PC-9 (cell line): ENCODE measurements at places on chromosomes 13 and 19. TPM values are rescaled to one million over a fixed set of nuclear protein-coding genes. Genes with fewer than 3 reads are reported as not detected.

GRCh38 chr13:84962849-84963248, 836.4 kb downstream of the SLITRK6 start:
- no peak for DNase-seq

DNA sequence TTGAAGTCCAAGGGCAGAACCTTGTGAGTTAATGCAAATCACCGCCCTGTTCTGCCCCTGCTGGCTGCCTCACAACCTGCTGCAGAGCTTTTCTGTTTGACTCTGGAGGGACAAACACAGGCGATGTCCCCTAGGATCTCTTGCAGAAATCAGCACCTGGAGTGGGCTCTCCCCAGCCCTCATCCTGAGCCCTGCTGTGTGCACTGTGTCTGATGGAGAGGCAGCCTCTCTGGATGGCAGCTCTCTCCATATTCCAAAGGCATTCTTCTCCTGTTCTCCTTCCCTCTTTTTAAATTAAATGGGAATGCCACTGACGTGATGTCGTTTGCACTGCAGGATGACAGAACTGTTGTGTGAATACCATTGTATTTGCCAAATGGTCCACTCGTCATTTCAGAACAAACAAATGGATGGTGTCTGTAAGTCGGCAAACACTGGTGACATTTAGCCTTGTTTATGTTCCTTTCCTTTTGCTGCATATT, 184.1 kb downstream of the ZNF536 start:
- DNase-seq = no peak

The METTL21C gene
- total RNA-seq = not detected in 2 replicates

- DNase-seq = no peak
Observed at GRCh38 chr19:32566246-32566830, 14.7 kb upstream of the PDCD5 start.

DNA sequence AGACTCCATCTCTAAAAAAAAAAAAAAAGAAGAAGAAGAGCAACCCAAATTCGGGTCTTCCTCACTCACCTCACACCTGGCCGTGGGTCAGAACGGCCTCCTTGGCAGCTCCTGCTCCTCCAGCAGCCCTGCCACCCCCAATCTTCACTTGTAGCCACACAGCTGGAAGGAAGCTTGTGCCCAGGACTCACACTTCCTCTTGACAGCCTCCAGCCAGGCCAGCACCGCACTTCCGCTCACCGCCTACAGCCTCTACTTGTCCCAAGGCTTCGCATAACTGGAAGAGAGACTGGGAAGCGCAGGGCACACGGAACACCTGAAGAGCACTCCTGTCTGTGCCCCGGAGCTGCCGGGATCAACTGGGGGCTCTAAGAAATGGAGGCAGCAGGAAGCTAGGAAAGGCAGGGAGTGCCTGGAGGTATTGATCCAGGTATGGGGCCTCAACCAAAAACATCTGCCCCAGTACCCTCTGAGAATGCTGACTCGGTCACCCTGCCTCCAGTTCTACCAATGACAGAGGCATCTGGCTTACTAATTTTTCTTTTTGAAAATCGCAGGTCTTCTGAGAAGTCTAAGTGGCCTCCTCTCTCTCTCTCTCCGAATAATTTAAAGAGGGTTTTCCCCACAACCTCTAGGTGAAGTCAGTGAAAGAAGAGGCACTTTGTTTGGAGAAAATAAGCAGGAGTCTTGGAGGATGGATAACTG, 31.1 kb upstream of the ATP12A start:
- DNase-seq = no peak

GRCh38 chr13:109744512-109745051, 41.8 kb downstream of the IRS2 start:
- DNase-seq = peak; percentile 12

DNA sequence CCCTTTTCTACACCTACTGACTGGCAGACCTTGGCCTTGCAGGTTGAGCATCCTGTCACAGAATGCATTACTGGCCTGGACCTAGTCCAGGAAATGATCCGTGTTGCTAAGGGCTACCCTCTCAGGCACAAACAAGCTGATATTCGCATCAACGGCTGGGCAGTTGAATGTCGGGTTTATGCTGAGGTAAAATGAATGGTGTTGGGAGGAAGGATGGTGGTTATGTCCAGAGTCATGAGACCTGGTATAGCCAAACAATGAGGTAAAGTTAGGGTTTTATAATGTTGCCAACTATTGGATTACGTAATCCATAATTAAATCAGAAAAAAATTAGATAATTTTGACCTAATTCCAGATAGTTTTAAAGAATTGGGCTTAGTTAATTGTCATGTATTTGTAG, 212.5 kb downstream of the PCCA start:
- DNase-seq = no peak

DNA sequence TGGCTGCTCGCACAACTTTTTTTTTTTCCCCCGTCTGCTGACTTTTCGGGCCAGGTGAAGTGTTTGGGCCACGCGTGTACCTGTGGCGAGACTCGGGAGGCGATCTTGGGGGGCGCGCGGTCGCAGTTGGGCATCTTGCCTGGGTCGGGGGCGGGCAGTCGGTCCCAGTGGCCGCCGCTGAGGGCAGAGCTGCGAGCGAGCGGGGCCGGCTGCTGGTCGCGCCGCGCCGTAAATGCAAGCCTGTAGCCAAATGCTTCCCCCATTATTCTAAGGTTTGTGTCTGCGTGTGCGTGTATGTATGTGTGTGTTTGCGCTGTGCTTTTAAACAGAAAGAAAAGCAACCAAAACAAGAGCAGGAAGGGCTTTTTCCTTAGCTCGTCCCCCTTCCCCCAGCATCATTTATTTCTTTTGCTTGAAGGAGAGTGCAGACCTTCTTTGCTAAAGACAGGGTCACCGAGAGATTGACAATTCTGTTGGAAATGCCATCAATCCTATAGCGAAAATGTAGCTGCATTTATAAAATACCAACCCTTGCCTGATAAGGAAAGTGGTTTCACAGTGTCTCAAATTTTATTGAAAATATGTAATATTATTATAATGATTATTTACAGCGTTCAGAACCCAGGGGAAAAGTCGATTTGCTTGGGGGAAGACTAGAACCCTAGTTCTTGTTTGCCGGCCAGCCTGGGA, 143.2 kb upstream of the ZNF536 start:
- no peak for DNase-seq

GRCh38 chr19:14413693-14414181, 5.4 kb downstream of the DDX39A start:
- DNase-seq = no peak

The AKAP8L gene
- total RNA-seq = 49.9 and 62.4 TPM in 2 replicates

- DNase-seq = no peak
Observed at GRCh38 chr19:29285878-29286277, 72.9 kb upstream of the UQCRFS1 start.

DNA sequence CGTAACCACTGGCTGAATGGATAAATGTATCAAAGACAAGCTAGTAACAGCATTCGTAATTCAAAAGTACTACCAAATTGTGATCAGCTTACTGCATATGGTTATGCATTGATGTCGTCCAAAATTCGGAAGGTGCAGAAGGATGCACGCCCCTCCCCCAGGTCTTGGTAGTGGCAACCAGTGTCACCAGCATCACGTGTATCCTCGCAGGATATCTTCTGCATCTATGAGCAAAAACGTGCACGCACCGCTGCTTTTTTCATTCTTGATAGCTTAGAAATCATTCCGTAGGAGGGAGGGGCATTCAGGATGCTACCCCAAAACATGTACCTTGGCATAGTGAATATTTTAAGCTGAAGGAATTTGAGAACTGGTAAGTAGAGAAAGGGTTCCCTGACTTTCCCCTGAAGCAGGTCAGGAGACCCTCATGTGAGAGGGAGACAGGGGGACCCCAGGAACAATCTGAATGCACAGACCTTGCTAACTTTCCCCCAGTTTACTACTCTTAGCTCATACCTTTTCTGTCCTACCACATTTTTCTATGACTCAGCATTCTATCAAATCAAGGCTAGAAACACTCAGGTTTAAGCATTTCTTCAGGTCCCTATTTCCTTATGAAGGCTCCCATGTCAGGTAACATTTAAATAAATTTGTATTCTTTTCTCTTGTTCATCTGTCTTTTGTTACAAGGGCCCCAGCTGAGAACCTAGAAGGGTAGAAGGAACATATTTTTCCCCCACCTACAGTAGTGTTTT, 61.2 kb upstream of the TM9SF2 start:
- DNase-seq = no peak

DNA sequence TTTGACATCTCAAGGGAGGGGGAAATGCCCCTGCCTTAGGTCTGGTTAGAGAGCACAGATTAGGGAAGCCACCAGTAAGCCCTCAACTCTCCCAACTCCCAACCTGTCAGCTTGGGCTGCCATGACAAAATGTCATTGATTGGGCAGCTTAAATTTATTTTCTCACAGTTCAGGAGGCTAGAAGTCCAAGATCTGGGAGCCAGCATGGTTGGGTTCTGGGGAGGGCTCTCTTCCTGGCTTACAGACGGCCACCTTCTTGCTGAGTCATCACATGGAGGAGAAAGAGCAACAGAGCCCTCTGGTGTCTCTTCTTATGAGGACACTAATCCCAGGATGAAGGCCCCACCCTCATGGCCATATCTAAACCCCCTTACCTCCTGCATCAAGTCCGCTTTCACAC, 24.2 kb downstream of the C19orf12 start:
- peak; percentile 40 for DNase-seq

The SIX5 gene
- 27.6 and 31.1 TPM in 2 replicates for total RNA-seq

GRCh38 chr19:54030895-54031586, 32.7 kb downstream of the VSTM1 start:
- no peak for DNase-seq

DNA sequence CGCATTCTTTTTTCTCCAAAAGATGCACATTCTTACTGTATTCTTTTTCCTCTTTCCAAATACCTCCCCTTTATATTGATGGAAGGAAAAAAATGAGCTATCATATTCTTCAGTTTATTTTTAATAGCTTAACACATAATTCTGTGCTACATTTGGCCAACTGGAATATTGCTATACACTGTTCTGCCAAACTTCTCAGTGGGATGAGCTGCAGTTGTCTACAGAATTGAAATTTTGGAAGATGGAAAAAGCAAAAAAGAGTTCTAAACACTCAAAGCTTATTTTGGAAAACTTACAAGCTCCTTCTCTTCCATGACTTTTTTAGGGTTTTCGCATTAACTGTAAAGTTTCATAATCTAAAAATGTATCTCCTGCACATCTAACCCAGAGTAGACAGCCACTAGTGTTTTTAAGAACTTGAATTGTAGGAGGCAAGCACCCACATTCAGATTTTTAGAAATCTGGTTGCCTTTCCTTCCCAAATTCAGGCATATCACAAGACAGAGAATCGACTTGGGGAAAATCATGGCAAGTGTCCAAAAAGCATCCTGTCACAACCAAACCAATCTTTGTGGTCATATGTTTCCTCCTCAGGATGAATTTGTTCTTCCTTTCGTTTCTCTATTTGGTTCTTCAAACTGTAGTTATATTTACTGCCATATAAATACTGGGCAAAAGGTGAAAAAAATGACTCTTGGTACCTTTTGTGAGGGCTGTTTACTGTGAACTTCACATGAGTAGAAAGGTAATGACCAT, 111.4 kb upstream of the FRY start:
- DNase-seq = no peak

The GAPDHS gene
- not detected in 2 replicates for total RNA-seq

The KCNN4 gene
- total RNA-seq = 92.4 and 92.7 TPM in 2 replicates

DNA sequence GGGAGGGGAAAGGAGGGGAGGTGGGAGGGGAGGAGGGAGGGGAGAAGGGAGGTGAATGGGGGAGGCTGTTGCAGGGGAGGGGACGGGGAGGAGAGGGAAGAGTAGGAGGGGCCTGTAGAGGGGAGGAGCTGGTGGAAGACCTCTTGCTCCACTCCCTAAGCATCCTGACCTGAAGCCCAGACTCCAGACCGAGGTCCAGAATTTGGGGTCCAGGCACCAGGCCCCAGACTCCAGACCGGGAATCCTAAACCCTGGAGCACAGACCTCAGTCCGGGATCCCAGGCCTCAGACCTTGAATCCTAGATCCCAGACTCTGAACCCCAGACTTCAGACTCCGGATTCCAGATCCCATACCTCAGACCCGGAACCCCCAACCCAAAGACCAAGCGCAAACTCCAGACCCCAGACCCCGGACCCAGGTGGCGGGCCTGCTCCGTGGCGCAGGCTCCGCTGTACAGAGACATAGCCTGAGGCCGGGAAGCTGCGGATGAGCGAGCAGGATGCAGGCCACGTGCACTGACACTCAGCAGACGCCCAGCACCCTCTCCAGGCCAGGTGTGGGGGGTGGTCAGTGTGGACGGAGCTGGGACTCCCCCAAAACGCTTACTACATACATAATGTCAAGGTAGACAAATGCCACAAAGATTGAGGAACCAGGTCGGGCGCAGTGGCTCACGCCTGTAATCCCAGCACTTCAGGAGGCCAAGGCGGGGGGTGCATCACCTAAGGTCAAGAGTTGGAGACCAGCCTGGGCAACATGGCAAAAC, 710 bp upstream of the BTBD2 start:
- DNase-seq = peak; percentile 57

DNA sequence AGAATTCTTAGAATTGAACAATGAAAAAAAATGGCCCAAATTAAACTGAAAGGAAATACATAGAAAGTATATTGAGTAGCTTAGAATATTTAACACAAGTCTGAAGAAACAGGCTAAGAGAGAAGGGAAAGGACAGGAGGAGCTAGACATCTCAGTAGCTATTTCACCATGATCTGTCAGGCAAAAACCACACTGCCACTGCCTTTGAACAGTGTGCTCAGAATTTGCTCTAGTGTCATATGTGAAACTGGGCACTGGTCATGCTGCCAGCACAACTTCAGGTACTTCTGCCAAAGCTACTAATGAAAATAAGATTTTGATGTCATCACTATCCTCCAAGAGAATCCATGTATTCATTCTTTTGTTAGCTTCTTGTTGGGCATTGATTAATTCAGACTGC, 1280.8 kb upstream of the PCDH20 start:
- no peak for DNase-seq

The ZNF154 gene
- 0.17 and 0.20 TPM in 2 replicates for total RNA-seq

The SMIM24 gene
- not detected in 2 replicates for total RNA-seq

- DNase-seq = no peak
Observed at GRCh38 chr13:73835138-73835721, 299.0 kb downstream of the KLF12 start.

- DNase-seq = no peak
Observed at GRCh38 chr13:82214341-82214740, 1667.9 kb downstream of the SLITRK1 start.

GRCh38 chr19:1309977-1310852, 24.5 kb downstream of the EFNA2 start:
- DNase-seq = no peak
